ENCODE measurements at places on chromosomes 13 and 19.

DNA sequence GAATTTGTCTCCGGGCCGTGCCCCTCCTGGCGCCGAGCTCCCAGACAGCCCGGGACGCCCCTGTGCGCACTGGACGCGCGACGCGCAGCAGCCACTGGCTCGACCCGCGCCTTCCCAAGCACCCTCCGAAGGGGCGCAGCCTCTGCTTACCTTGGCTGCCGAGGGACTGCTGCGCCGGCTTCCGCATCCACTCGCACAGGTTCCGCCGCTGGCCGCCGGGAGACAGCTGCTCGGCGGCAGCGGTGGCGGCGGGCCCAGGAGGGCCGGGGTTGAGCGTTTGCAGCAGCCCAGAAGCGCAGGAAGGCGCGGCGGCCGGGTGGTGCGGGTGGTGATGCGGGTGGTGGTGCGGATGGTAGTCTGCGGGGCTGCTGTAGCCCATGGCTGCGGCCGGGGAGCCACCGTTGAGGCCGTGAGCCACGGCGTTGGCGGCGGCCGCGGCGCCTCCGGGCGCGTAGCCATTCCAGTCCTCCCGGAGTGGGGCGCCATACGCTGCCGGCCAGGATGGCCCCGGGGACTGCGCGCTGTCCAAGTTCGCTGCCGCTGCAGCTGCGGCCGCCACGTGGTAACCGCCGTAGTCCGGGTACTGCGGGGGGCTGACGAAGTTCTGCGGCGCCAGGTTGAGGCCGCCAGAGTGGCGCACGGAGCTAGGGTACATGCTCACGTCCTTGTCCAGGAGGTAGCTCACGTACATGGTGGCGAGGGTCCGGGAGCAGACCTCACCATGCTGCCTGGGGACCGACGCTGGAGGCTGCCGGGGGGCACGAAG is 616 bp downstream of the CDX2 start:
- no peak for DNase-seq

DNA sequence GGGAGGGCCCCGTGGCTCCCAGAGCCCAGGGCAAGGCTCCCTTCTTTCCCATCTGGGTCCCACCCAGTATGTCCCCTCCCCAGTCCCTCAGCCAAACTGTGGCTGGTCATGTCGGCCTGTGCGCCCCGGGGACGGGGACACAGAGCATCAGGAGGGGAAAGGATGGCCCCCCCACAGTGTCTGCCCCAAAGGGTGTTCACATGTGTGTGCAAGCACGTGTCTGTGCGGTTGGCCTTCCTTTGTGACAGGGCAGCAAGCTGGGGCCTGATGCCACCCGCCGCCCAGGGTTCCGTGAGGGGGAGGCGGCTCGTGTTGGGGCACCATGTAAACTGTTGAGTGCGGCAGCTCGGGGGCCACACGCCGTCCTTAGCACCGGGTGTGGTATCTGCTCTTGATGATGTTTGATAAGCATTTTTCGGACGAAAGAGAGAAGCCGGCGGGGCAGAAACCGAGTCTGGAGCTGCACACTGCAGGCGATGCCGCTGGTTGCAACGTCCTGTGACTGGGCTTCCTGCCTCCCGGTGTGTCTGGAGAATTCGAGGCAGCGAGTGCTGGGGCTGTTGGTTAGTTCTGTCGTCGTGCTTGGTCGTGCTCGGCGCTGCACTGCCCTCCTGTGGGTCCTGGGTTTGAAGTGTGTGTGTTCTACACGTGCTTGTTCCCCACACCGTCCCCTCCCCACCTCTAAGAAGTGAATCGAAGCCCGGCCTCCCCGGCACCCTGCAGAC is 18.4 kb downstream of the GNA11 start:
- DNase-seq = no peak

DNA sequence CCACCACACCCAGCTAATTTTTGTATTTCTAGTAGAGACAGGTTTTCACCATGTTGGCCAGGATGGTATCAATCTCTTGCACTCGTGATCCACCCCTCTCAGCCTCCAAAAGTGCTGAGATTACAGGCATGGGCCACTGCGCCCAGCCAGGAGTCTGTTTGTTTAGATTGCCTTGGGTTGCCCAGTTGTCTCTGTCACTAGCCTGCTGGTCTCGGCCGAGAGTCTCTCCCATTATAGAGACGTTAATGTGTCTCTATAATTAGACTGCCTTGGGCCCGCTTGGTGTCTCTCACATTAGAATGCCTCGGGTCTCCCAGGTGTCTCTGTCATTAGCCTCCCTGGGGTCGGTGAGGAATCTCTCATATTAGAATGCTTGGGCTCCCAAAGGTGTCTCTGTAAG is 1533.6 kb downstream of the UQCRFS1 start:
- DNase-seq = no peak

GRCh38 chr19:45705115-45705514 is 12.6 kb downstream of the QPCTL start:
- no peak for DNase-seq

- no peak for DNase-seq
Measured at GRCh38 chr19:703651-704446, 4.9 kb upstream of the PALM start.

DNA sequence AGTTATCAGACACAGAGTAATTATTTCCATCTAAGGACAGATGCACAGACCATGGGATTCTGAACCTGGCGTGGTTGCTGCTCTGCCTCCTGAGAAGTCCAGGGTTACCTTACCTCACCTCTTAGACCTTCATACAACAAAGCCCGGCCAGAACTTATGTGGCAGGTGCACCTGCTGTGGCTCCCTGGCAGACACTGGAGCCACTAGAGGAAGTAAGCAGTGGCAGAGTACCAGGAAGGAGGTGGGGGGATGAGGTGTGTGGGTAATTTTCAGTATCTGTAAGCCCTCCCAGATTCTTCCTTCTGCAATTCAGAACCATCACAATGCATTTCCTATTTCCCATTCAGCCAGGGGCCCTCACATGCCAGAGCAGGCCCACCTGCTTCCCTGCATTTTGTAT is 106.1 kb upstream of the DOCK9 start:
- DNase-seq = no peak

GRCh38 chr13:27104606-27105005 is 67.0 kb downstream of the USP12 start:
- DNase-seq = no peak

DNA sequence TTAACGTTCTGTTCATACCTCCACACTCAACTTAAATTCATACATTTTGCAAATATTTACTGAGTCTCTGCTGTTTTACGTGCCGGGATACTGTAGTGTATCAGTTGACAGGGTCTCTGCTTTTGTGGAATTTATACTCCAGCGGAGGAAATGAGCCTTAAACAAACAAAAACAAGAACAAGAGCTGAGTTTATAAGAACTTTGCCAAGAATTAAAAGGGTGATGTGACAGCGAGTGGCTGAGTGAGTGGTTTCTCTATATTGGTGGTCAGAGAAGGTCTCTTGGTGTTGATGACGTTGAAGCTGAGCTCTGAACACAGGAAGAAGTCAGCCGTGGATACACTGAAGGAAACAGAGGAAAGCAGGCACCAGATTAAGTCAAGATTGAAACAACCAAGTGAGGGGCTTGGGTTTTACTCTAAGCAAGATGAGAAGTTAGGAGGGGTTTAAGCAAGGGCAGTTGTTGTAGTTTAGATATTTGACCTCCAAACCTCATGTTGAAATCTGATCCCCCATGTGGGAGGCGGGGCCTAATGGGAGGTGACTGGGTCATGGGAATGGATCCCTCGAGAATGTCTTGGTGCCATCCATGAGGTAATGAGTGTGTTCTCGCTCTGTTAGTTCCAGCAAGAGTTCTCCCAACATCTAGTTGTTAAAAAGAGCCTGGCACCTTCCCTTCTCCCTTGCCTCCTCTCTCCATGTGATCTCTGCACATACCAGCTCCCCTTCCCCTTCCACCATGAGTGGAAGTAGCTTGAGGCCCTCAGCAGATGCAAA is 248.3 kb downstream of the DCLK1 start:
- DNase-seq = no peak

GRCh38 chr13:32255724-32256109 is 59.4 kb downstream of the ZAR1L start:
- no peak for DNase-seq

GRCh38 chr19:43519436-43520088 is 7.4 kb downstream of the ETHE1 start:
- DNase-seq = peak; percentile 16

DNA sequence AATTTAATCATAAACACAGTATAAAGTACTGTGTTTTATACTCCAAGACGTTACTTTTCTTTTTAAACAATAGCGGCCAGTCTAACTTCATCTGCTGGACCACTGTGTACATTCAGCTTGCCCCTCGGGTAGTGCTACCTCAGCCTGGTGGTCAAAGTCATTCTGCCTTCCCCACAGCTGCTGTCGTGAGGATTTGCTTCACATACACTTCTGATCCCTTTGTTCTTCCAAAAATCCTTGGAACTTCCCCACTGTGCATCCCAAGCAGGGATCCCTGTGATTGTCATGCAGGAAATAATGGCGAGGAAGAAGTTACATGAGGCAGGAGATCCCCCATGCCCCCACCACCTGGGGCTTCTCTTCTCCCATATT is 234.9 kb upstream of the STARD13 start:
- no peak for DNase-seq

GRCh38 chr13:79392882-79393563 is 13.0 kb downstream of the RBM26 start:
- DNase-seq = no peak

DNA sequence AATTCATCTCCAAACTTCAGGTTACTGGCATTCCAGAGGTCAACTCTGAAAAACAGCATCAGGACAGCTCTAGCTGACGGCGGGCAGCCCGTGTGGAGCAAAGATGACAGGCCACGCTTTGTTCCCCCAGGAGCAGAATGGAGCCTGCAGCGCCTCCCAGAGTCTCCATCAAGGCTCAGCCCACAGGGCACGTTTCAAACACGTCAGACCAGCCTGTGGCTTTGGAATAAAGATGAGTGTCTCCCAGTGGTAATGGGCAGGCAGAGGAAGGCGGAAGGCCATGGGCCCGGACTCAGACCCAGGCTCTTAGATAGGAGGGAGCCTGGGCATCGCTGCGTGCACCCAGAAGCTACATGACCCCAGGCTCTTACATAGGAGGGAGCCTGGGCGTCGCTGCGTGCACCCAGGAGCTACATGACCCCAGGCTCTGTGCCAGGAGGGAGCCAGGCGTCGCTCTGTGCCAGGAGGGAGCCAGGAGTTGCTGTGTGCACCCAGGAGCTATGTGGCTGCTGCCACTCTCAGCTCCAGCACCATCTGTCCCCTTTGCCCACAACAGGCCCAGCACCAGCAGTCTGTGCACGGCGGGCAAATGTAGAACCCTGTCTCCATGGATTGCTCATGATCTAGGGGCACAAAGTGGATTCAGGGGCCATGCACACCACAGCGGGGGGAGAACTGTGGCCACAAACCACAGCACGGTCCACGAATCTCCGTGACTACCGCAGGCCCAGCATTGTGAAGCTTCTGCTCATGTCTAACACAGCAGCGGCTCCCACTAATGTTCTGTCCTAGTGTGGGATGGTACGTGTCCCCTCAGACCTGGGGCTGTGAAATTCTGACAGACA is 47.8 kb upstream of the C13orf46 start:
- no peak for DNase-seq

DNA sequence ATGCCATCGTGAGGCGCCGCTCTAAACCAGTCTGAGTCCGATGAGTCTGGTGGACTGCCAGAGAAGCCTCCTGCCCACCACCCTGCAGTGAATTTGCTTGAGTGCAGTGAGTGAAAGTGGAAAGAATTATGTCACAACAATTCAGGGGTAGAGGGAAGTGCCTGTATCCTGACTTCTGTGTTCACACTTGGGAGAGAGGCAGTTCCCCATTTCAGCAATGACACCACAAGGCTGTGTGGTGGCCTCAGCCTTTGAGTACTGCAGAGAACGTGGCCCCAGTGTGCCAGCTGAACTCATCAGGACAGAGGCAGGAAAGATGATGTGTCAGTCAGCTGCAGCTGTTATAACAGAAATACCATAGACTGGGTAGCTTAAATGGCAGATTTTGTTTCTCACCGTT is 155.6 kb downstream of the COG6 start:
- DNase-seq = no peak

- DNase-seq = no peak
Measured at GRCh38 chr19:38182536-38183210, 41.3 kb downstream of the DPF1 start.

DNA sequence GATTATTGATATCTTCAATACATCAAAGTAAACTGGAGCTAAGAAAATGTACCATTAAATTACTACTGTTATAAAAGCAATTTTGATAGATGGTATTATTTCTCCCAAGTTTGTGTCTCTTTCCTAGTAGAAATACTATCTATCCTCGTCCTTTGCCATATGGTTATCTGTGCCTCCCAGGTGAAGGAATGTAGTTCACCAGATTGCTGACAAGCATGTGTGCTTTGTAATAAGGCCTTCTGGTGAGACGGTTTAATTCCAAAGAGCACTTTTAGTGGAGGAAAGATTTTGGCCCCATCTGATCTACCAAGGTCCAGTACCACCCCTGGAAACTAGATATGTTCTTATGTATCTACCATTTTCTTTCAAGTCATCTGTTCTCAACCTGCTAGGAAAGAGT is 243.6 kb downstream of the DLEU7 start:
- no peak for DNase-seq

DNA sequence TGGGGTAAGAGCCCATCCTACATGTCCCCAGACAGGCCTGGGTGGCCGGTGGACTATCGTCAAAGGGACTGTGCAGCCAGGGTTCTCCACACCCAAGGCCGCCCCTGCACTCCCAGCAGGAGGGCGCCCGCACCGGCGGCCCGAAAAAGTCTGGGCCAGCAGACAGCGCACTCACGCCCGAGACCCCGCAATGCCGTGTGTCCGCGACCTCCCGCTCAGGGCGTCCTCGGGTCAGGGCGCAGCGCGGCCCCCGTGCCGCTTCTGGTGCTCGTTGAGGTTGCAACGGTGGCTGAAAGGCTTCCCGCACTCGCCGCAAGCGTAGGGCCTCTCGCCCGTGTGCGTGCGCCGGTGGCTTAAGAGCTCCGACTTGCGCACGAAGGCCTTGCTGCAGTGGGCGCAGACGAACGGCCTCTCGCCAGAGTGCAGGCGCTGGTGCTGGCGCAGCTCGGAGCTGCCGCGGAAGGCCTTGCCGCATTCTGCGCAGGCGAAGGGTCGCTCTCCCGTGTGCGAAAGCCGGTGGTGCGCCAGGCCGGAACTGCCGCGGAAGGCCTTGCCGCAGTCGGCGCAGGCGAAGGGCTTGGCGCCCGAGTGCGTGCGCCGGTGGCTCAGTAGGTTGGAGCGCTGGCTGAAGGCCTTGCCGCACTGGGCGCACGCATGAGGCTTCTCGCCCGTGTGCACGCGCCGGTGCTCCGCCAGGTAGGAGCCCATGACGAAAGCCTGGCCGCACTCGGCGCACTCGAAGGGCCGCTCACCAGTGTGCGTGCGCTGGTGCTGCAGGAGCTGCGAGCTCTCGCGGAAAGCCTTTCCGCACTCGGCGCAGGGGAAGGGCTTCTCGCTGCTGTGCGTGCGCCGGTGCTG is 2.8 kb upstream of the A1BG start:
- DNase-seq = no peak

DNA sequence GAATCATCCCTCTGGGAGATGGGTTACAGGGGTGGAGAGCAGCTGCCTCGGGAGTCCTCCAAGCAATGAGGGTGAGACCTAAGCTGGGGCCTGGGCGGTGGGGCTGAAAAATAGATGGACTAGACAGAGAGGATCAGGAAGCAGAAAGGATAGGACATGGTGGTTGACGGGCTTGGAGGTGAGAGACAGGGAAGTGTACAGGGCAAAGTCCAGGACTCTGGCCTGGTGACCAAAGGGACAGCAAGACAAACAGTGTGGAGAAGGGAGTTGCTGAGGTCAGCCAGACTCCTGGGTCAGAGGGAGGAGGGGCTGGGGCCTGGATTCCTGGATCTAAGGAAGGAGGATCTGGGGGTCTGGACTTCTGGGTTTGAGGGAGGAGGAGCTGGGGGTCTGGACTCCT is 5.5 kb downstream of the PHLDB3 start:
- DNase-seq = no peak
